ENCODE measurements at places on chromosomes 2 and 18.

DNA sequence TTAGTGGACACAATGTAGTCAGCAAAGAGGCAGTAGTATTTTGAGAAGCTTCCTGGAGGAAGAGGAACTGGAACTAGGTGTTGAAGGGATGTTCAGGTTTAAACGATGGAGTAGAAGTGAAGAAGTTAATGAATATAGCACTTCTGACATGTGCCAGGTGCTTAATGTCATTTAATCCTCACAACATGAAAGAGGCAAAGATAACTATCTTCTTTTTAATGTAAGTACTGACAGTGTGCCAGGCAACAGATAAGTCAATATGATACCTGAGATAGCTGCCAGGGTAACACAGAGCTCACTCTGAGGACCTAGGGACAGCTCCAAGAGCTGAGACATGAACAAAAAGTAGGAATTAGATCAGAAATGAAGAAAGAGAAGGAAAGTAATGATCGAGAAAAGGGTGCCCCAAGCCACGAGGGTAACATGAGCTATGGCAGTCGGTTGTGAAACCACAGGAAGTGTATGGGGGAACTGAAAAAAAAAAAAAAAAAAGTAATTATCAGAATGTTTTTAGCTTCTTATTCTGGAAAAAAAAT lies 140.7 kb downstream of the RNF144A start:
- no peak for DNase-seq

- DNase-seq: no peak
These were observed 189.2 kb downstream of the OSR1 start for GRCh38 chr2:19169134-19169768.

GRCh38 chr18:34098109-34098508 lies 126.6 kb downstream of the NOL4 start:
- no peak for DNase-seq

DNA sequence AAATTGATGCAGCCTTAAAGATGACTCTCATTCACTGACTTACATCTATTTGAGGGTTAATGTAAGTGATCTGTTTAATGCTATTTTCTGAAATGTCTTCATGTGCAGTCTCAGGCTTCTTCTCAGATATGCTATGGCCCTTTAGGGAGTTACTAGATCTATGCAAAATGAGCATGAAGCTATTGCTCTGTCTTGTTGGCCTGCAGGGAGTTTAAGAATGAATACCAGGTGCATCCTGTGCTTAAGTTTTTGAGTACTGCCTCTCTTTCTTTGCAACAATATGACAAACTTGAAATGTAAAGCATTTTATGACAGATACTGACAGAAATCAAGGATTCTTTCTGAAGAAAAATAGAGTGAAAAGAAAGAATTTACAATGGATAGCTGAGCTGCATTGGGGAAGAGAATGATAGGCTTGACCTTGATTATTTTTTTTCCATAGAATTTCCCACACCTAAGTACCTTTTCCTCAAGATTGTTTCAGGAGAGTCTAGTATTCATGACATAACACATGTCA lies 1058.3 kb upstream of the TMEFF2 start:
- DNase-seq: no peak

- no peak for DNase-seq
These were observed 43.8 kb upstream of the SLC4A10 start for GRCh38 chr2:161580426-161580825.

DNA sequence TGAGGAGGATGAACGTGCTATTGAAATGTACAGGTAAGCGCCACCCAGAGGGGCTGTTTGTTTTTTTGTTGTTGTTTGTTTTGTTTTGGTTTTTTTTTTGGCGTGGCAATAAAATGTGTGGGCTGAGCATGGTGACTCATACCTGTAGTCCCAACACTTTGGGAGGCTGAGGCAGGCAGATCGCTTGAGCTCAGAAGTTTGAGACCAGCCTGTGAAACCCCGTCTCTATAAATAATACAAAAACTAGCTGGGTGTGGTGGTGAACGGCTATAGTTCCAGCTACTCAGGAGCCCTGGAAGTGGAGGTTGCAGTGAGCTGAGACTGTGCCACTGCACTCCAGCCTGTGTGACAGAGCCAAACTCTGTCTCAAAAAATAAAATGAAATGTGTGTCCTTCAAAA lies 6.2 kb downstream of the PDCL3 start:
- no peak for DNase-seq

DNA sequence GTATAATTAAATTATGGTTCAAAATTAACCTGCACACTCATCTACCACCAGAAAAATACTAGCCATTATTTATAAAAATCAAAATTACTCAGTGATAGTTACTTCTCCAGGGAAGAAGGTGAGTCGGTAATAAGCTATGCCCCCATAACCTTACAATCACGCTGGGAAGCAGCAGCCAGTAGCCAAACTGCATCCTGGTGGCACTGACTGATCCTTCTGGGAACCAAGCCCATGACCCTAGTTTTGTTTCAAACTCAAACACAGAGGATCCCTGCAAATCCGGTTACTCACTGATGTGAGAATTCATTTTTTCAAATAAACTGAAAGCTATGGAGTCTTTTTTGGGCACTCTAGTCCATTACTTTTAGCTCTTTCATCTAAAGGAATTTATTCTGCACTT lies 88.2 kb upstream of the VWC2L start:
- DNase-seq: no peak
